Stimulated activated CD4-positive, alpha-beta T cell treated with anti-CD3 and anti-CD28 coated beads, Interleukin-1b, Interleukin-23, amount 100 ng/mL, for 1 hour (primary cell): ENCODE measurements at places on chromosomes 4 and X.

DNA sequence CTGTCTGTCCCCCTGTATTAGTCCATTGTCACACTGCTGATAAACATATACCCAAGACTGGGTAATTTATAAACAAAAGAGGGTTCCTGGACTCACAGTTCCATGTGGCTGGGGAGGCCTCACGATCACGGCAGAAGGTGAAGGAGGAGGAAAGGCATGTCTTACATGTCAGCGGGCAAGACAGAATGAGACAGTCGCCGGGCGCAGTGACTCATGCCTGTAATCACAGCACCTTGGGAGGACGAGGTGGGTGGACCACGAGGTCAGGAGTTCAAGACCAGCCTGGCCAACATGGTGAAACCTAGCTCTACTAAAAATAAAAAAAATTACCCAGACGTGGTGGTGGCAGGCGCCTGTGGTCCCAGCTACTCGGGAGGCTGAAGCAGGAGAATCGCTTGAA is 24.7 kb downstream of the IL3RA start:
- no peak for DNase-seq

- DNase-seq, result no peak
These were observed 1.9 kb downstream of the UBE2K start for GRCh38 chr4:39699687-39700409.

DNA sequence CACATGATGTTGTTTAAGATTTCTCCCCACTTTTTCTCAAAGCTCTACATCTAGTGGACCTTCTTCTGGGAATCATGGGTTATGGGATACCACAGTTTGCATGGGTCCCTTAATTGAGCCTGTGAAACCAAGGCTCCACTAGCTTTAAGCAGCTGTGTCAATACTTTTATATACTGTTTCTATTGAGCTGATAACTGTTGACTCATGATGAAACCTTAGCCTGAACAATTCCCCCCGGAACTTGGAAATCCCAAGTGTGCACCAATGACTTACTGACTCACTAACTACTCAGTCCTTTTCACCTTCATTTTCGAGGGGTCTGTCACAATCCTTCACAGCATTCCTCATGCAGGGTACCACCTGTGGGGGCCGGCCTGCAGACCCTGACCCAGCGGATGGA is 12.7 kb upstream of the SPIN4 start:
- DNase-seq, result no peak

- DNase-seq, result peak; percentile 86
These were observed at the start of gene FGFRL1 for GRCh38 chr4:1011022-1011665. TSS of gene FGFRL1 (plus strand) at chr4:1011626. CDS start at chr4:1012486, 860 bp downstream.

- no peak for DNase-seq
These were observed 165.1 kb downstream of the GPAT3 start for GRCh38 chr4:83701041-83701440.

DNA sequence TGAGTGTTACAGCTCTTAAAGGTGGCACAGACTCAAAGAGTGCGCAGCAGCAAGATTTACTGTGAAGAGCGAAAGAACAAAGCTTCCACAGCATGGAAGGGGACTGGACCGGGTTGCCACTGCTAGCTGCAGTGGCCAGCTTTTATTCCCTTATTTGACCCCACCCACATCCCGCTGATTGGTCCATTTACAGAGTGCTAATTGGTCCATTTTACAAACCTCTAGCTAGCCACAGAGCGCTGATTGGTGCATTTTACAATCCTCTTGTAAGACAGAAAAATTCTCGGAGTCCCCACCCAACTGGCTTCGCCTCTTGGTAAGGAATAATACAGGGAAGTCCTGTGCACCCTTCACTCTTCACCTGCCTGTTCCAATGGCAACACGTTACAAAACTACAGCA is 1.9 kb upstream of the SHROOM2 start:
- no peak for DNase-seq

GRCh38 chr4:174134361-174134760 is 149.1 kb downstream of the FBXO8 start:
- no peak for DNase-seq

DNA sequence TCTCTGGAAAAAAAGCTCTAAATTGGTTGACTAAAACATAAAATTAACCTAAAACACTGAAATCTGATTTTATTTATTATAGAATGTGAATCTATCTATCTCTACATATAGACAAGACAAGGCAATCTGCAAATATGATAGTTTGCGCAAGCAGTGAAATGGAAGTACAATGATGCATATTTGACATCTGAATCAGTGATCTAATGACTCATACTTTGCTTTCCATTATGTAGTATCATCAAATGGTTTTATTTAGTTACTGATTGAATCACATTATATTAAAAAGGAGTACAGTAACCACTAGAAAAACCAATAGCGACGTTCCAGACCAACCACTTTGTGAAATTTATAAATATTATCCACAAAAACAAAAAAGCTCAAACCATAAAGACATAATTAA is 1969.3 kb downstream of the PCDH7 start:
- DNase-seq, result no peak

- DNase-seq, result no peak
These were observed 250.4 kb upstream of the JADE1 start for GRCh38 chr4:128558896-128559679.

GRCh38 chr4:26766141-26766540 is 94.5 kb upstream of the STIM2 start:
- no peak for DNase-seq

DNA sequence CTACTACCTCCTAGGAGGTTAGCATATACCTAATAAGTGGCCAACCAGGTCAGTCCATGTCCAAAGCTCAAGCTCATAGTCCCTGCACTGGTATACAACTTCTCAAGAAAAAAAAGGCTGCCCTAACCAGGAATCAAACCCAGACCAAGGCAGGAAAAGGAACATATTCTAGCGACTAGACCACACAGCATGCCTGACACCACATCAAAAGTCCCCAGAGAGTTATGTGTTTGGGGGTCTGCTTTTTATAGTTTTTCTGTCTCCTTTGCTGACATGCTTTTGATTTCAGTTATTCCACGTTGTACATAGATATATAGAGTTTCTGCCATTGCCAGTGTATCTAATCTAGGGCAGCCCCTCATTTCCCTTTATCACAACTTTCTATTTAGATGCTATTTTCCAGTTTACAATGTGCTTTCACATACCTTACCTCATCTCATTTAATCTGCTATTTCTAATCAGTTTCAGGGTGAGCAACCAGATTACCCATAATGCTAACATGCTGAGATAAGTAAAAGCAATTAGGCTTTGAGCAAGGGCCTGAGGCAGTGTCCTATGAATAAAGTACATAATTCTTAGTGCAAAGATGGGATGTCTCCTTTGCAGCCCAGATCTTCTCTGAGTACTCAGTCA is 17.8 kb downstream of the ARHGEF6 start:
- DNase-seq, result no peak

GRCh38 chrX:6812087-6812486 is 277.2 kb upstream of the VCX3A start:
- no peak for DNase-seq

DNA sequence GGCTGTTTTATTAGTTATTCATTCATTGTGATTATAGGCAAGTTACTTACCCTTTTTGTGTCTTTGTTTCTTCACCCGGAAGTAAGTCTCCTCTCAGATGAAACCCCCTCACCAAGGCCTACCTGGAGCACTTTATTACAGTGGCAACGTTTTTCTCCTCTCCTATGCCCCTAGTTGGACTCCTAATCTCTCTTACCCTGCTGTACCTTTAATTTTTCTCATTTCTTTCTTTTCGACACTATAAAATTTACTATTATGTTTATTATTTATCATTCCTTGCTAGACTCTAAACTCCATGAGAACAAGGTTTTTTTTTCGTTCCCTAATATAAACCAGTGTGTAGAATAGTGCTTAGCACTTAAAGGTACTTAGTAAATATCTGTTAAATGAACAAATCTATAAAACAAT is 17.5 kb downstream of the STAP1 start:
- no peak for DNase-seq

DNA sequence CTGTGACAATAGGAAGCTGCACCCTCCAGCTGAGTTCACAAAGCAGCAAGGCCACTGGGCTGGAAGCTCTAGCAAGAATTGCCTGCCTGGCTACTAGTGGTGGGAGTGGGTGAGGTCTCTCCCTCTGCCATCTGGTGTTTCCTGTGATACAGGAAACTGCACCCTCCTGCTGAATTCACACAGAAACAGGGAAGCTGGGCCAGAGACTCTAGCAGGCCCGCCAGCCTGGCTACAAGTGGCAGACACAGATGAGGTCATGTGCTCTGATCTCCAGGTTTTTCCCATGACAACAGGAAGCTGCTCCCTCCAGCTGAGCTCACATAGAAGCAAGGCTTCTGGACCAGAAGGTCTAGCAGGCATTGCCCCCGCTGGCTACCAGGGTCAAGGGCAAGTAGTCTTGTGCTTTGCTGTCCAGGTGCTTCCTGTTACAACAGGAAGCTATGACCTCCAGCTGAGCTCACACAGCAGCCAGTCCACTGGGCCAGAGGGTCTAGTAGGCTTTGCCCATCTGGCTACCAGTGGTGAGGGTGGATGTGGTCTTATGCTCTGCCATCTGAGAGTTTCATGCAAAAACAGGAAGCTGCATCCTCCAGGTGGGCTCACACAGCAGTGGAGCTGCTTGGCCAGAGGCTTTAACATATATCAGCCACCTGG is 41.5 kb upstream of the ZXDA start:
- no peak for DNase-seq

- no peak for DNase-seq
These were observed 460.3 kb downstream of the ZIC3 start for GRCh38 chrX:138026211-138026610.

DNA sequence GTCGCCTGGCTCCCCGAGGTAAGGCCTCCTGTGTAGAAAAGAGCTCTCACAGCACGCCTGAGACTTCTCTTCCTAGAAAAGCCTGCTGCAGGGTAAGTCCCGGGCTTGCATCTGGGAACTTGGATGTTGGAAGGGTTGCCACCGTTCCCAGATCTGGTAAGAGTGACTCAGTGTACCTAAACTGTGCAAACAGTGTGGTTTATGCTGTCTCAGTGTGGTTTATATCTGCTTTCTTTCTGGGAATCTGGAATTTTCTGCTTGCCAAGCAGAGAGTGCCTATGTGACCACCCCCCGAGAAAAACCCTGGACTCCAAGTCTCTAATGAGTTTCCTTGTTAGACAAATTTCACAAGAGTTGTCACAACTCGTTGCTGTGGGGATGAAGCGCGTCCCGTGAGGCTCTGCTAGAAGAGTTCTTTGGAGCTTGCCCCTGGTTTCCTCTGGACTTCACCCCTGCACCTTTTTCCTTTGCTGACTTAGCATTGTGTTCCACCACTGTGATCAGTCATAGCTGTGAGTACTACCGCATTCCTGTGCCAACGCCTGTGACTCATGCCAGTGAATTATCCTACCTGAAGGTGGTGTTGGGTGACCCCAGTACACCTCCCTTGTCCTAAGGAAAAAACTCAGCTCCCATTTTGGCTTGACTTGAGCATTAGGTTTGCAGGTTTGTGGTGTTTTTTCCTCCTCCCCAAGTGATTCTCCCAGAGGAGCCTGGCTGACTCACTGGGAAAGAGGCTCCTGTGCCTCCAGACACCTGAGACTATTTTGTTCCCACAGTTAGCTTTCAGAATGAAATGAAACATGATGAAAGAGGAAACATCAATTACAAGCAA is 14.5 kb downstream of the SLC2A9 start:
- DNase-seq, result no peak

DNA sequence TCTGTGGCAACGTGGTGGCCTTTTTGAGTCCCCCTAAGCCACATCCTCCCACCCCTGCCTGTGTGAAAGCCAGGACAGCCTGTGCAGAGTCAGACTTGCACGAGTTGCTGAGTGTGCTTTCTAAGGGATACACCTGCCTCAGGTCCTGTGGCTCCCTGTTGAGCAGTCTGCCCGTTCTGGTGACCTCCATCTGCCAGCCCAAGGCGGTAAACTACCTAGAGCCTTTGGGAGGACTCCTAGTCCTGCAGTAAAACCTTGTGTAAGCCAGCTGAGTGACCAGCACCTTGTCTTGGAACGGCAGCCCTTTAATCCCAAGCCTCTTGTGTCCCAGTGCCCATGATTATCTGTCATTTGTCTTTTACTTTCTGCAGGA is 69.3 kb downstream of the NBDY start:
- no peak for DNase-seq

DNA sequence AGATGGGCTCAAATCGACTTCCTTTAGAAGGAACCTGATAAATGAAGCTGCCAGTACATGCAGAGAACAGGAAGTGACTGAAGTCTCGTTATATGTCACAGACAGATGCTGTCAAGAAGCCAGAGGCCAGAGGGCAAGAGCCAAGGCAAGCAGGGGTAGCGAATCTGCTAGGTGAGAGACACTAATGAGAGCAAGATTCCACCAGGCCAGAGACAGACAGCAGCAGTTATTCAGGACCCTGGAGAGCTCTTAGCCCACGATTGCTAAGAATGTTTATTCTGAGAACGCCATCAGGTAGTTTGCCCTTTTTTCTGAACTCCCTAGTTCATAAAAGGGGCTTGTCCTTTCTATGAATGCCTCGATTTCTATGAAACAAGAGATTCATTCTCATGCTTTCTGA is 73.7 kb downstream of the BEND2 start:
- DNase-seq, result no peak

DNA sequence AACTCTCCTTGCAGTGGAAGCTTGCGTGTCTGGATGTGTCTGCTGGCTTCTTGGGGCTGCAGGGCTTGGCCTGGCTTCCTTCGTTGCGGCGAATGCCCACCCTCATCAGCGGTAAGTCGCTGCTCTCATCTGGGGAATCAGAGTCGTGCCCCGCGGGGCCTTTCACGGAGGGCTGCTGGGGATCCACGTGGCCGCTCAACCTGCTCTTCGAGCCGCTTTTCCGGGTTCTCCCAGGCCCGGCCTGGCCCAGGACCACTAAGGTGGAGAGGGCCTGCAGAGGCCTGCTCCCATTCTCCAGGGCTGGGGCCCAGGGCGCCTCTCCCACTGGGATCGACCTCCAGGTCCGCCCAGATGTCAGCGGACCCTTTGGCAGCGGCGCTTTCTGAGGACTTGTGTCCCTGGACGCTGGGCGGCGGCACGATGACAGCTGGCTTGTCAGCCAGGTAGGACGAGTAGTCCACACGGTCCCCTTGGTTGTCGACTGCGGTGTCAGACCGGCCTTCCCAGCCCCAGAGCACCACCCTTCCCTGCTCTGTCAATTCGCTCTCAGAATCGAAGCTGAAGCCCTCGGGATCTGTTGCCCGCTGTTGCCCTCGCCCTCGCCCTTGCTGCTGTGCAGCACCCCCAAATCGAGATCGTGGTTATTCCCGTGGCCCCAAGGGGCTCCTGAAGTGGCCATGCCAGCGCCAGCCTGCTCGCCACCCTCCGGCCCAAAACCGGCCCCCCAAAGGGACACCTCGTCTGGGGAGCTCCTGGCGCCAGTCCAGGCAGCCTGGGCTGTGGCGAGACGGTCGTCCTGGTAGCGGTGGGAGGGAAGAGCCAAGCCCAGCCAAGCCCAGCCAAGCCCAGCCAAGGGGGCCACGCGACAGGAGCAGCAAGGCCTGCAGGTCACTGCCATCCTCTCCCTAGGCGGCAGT is 37.8 kb upstream of the NHSL2 start:
- no peak for DNase-seq

- no peak for DNase-seq
These were observed 59.8 kb downstream of the ANOS1 start for GRCh38 chrX:8672176-8672575.
